ENCODE measurements at places on chromosomes 4 and X. TPM values are rescaled to one million over a fixed set of nuclear protein-coding genes. Genes with fewer than 3 reads are reported as not detected.

Gene GRPR
- total RNA-seq = 0.13 TPM

Gene MND1
- 12.1 TPM for total RNA-seq

Gene C4orf51
- not detected for total RNA-seq

Gene FAM156B
- total RNA-seq = 8.5 TPM

Gene IGBP1
- total RNA-seq = 65.7 TPM

Gene MAGEA4
- total RNA-seq = not detected

Gene GAGE1
- not detected for total RNA-seq

Gene TGIF2LX
- not detected for total RNA-seq

Gene SLC4A4
- 2.4 TPM for total RNA-seq

Gene SRPX
- 6.1 TPM for total RNA-seq

Gene HPGDS
- total RNA-seq = not detected

Gene LUZP4
- not detected for total RNA-seq

Gene CYBB
- 0.12 TPM for total RNA-seq
